ENCODE measurements at places on chromosomes 2 and 18.

DNA sequence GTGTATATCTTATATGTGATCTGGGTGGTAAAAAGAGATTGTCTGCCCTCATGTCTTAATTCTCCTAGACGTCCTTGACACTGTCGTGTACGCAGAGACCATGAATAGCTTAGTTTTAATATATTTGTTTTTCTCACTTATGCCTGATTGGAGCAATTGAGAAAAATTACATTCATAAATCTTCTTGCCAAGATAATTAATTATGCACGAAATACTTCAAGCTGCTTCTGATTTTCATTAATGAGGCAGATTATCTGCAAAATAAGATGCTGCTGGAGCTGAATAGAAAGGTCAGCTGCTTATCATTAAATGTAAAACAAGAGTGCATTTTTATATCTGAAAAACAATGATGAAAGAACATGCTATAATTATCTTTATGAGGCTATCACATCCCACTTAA is 95.9 kb downstream of the CCDC141 start:
- no peak for DNase-seq

DNA sequence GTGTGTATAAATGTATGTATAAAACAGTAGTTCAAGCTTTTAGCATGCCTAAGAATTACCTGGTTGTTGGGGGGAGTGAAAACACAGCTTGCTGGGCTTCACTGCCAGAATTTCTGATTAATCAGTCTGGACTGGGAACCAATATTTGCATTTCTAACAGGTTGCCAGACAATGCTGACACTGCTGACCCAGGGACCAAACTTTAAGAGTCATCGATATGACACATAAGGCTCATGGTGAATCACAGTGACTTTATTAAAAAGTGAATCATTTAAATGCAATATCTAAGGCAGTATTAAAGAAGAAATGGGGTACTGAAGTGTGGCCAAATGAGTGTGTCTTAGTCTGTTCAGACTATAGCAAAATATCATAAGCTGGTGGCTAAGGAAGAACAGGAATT is 195.9 kb upstream of the DTNA start:
- no peak for DNase-seq

DNA sequence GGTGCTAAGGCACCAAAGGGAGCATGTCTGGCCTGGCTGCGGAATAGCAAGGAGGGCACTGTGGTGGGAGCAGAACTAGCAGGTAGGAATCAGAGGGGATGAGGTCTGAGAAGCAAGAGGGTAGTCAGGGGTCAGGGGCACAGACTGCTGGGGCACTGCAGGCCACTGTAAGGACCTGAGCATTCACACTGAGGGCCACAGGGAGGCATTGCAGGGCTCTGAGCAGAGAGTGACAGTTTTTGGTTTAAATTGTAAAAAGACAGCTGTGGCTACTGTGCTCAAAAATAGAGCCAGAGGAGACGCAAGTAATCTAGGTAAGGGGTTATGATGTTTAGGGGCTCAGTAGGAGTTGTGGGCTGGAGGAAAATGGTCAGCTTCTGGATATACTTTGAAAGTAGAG is 41.5 kb downstream of the ARHGAP25 start:
- DNase-seq: no peak

GRCh38 chr2:150520033-150520432 is 32.6 kb upstream of the RND3 start:
- no peak for DNase-seq

GRCh38 chr18:78804206-78805030 is 175.2 kb upstream of the SALL3 start:
- no peak for DNase-seq

- no peak for DNase-seq
Observed at GRCh38 chr2:160956243-160956802, 203.9 kb upstream of the TANK start.

DNA sequence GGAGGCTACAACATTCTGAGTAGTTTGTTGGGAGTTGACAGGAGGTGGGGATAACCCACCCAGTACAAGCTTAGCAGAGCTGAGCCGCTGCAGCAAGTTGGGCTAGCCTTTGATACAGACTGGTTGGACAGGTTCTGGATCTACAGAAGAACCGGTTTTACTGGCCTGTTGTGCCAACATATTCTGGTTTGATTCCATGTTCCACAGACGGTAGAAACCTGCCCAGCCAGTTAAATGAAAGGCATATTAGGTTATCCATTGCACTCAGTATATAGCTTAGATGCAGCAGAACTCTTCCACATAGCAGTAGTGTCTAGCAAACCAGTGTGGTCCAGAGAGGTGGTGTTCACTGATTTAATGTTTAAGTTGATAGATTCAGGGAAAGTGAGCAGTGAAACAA is 19.3 kb upstream of the RBBP8 start:
- no peak for DNase-seq

DNA sequence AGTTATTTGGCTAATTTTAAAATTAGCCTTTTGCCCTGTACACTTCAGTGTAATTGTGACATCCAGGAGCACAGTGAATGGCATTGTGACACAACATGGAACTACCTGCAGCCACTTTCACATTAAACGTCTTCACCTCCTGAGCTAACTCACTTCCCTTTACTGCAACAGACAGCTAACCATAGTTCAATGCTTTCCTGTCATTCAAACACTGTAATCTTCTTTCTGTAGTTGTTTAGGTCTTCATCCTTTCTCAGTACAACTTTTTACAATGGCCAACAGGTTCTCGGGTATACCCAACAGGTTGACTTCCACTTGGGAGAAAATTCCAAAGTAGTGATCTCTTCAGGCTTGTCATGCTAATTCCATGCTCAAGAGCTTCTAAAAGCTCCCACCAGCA is 8.6 kb upstream of the AGPS start:
- no peak for DNase-seq

DNA sequence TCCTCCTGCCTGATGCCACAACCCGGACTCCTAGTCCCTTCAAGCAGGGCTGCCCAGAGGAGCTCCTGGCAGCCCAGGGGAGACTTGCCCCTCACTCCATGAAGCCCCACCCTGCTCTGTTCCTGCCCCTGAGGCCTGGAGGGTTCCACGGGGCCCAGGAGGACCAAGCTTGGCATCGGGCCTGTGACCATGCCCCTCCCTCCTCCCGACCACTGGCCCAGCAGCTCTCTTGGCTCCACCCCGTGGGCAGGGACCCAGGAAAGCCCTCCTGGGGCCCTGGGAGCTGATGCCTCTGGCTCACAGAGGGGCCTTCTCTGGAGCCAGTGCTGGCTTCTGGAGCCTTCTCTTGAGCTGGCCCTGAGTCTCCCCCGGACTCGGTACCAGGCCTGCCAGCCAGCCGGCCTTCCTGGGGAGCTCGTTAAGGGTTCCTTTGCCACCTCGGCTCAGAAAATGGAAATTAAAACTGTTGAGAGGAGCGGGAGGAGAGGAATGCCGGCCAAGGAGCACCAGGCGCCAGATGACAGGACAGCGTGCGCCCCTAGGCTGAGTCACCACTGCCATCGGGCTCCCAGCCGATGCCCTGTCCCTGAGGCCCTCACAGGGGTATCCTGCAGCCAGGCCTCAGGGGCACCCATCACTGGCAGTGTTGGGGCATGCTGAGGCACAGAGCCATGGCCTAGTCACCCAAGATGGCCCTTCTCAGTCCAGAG is 40.6 kb upstream of the SNED1 start:
- no peak for DNase-seq

- DNase-seq: no peak
Observed at GRCh38 chr2:236661762-236662110, 92.1 kb downstream of the ACKR3 start.

- DNase-seq: peak; percentile 10
Observed at GRCh38 chr2:147845411-147845971, 662 bp downstream of the ACVR2A start.

GRCh38 chr2:138063181-138063580 is 98.9 kb downstream of the HNMT start:
- DNase-seq: no peak

- DNase-seq: no peak
Observed at GRCh38 chr2:129254718-129255117, 724.7 kb upstream of the RAB6C start.

GRCh38 chr2:204849892-204850291 is 304.6 kb downstream of the PARD3B start:
- no peak for DNase-seq

DNA sequence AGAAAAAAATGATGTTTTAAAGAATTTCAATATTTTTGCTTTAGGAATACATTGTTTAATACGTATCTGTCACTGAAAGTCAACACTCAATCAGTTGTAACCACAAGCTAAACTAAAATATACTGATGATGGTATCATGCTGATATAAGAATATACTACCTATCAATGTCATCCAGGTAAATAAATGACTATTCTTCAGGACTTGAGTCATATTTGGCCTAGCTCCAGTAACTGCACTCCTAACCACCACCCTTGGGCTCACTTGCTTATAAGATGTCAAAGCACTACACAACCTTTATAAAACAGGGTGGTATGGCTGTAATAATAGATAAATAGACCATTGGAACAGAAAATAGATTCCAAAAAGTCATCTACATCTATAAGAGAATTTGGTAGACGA is 48.8 kb downstream of the RND3 start:
- DNase-seq: no peak

DNA sequence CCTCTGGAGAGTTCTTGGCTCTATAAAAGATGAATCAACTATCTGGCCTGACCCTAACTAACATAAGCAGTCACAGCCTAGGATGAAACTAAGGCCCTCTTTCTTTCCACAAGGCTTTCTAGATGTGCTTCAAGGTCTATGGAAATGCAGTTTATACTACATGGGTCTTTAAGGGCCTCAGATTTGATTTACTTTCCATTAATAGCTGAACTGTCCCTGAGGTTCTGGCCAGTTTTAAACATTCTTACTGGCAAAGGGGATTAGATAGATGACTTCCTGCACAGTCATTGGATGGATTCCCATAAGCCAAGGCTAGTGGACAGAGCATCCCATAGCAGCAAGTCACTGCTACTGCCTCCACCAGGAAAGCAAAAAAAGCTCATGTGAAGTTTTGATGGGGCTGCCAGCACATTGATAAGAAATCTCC is 38.1 kb upstream of the LCLAT1 start:
- peak; percentile 6 for DNase-seq

GRCh38 chr2:205358351-205358815 is 323.9 kb upstream of the NRP2 start:
- peak; percentile 18 for DNase-seq

GRCh38 chr2:226699321-226699720 is 100.3 kb downstream of the IRS1 start:
- DNase-seq: peak; percentile 59

DNA sequence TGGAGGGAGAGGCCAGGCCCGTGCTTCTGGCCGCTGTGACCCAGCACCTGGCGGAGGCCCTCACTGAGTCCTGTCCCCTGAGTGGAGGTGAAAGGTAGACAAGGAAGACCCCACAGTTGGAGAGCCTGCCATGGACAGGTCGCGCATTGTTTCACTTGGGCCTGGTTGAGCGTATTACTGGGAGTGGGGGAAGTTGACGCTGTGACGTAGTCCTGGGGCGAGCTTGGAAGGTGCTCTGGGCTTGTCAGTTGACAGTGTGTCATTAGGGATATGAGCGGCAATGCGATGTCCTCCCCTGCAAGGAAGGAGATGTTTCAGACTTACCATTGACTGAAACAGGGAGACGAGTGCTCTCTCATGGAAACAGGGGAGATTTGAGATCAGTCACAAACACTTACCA is 127.1 kb downstream of the SH3RF3 start:
- DNase-seq: no peak

- DNase-seq: no peak
Observed at GRCh38 chr2:224769489-224769888, 53.3 kb upstream of the CCDC195 start.

- DNase-seq: peak; percentile 53
Observed at GRCh38 chr2:230541934-230542380, 126.0 kb downstream of the SP100 start.

- peak; percentile 99 for DNase-seq
Observed at GRCh38 chr18:54776282-54776977, 51.8 kb upstream of the RAB27B start.

GRCh38 chr2:109456776-109457175 is 157.0 kb downstream of the SEPTIN10 start:
- no peak for DNase-seq

- DNase-seq: no peak
Observed at GRCh38 chr2:36993841-36994620, 27.7 kb upstream of the STRN start.

DNA sequence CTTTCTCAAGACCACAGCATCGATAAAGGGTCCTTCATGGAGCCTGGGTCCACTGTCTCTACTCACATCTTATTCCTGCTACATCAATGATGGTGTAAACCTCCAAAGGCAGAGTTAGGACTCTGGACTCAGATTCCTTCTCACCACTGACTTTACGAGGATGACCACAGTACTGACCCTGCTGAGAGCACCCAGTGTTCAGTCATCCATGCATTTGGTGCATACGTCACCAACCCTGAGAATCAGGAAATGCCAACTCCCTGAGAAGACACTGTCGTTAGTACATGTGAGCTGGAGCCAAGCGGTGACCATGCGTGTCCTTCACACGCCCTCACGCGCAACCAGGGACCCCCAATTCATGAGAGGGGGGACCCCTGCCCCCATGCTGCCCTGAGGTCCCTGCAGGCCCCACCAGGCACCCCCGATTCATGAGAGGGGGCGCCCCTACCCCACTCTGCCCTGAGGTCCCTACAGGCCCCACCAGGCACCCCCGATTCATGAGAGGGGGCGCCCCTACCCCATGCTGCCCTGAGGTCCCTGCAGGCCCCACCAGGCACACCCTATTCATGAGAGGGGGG is 178.4 kb upstream of the TPO start:
- DNase-seq: peak; percentile 99

DNA sequence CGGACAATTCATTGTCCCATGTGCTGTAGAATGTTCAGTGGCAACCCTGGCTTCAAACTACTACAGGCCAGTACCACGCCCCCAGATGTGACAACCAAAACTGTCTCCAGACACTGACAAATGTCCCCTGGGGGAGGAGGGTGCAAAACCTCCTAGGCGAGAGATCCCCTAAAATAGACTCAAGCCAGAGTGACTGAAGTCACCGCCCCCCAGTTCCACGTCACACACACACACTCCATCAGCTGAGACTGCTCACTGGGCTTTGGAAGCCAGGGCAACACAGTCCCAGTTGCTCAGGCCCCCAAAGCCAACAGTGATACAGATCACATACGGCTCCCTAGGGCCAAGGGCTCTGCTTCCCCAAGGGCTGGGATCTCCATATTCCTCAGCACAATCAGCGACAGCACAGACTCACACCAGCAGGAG is 19.1 kb downstream of the HDAC4 start:
- DNase-seq: no peak

- no peak for DNase-seq
Observed at GRCh38 chr18:37388413-37388812, 177.2 kb downstream of the CELF4 start.

DNA sequence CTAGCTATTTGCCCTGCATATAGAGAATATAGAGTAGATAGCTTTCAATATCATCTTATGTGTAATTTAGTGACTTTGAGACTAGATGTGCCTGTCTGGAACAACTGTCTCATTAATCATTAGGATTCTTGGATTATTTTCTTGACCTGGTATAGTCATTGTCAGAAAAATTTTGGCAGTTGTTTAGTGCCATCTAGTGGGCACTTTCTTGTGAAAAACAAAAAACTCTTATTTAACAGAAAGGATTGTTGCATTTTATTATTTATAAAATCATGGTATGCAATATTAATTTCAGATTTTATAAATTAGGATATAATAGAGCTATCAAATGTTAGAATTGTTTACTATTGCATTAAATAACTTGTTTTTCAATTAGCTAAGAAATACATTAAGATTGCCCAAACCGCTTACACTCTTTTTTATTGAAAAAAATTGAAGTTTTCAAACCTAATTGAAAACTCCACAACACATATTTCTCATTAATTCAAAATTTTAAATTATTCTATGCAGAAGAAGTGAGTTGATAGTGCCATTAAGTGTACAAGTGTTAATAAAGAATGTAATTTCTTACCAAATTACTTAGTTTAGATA is 80.3 kb downstream of the DYNAP start:
- peak; percentile 36 for DNase-seq

Measured in brain microvascular endothelial cell (primary cell).